ENCODE measurements at places on chromosomes 4 and X. TPM values are rescaled to one million over a fixed set of nuclear protein-coding genes. Genes with fewer than 3 reads are reported as not detected.

CAPN6 gene
- 0.18 TPM for total RNA-seq

HMX1 gene
- total RNA-seq, result 0.58 TPM

OTUD6A gene
- total RNA-seq, result not detected

HMGN5 gene
- total RNA-seq, result 0.29 TPM

RAPGEF2 gene
- total RNA-seq, result 26.5 TPM

ANOS1 gene
- total RNA-seq, result 1.4 TPM

PCYT1B gene
- under 0.01 TPM for total RNA-seq

Measured in myometrial cell (primary cell).